ENCODE measurements at places on chromosomes 11 and 22.

GRCh38 chr11:34493468-34493867, 20.1 kb downstream of the ELF5 start:
- no peak for DNase-seq

GRCh38 chr11:20293992-20294391, 69.5 kb upstream of the HTATIP2 start:
- no peak for DNase-seq

DNA sequence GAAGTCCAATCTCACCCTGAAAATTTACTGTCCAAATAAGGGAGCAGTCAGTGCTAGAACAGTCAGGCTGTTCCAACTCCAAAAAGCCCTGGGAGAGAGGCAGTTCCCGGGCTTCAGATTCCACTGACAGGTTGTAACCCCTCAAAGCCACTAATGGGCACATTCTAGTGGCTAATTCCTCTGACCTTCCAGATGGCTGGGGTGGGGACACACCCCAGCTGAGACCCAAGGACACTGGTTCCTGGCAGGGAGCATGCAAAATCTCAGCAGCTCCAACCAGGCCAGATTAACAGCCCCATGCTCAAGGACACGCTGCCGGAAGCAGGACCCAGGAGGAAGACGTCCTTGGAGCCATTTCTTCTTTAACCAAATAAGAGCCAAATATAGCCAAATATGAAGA, 92.7 kb downstream of the RPL27A start:
- DNase-seq: no peak

DNA sequence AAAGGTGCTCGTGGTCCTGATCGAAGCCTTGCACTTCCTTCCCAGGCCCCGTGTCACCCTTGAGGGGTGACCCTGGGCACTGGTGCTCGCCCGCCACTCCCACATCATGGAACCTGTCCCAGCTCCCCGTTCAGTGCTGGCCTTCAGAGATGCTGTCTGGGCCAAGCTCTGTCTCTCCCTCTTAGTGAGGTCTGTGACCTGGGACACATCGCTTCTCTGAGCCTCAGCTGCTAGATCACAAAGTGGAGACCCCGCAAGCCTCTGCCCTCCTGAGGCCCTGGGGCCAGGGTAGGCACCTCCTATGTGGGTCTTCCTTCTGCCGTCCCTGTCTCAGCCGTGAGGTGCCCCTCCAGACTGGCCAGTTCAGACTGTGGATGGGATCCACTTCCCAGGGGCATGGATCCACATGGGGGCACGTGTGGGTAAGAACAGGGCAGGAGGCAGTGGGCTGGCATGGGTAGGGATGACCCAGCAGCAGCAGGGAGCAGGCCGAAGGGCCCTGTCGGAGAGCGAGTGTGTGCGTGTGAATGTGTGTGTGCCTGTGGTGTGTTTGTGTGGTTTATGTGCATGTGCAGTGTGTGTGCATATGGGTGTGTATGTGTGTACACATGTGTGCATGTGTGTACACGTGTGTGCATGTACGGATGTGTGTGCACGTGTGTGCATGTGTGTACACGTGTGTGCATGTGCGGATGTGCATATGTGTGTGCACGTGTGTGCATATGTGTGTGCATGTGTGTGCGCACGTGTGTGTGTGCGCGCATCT, 1073.7 kb downstream of the BRD1 start:
- no peak for DNase-seq

DNA sequence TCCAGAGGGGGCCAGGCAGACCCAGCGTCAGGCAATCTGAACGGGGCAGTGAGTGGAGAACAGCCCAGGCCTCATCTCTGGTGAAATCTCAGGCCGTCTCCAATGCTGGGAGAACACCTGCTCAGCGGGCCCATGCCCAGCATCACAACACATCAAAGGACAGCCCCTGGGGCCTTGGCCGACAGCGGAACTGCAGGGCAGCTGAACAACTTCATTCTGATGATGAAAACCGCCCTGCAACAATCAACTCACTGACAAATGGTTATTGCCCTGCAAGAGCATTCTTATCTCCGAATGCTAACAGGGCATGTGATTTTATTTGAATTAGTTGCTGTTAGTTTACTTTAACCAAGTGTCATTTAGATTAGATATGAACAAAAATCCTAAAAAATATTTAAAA, 14.6 kb downstream of the CELSR1 start:
- no peak for DNase-seq

DNA sequence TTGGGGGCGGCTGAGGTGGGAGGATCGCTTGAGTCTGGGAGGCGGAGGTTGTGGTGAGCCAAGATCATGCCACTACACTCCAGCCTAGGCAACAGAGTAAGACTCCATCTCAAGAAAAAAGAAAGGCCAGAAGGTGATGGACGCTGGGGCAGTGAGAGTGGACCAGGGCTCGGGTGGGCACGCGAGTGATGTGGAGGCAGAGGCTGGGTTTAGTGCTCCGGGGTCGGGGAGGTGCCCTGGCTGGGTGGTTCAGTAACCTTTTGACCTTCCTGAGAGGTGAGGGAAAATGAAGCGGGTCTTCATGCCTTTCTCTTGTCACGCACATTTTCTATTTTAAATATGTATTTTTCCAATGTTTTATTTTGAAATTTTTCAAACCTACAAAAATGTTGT, 45.1 kb downstream of the ST14 start:
- DNase-seq: no peak
